ENCODE measurements at places on chromosomes 7 and 10. TPM values are rescaled to one million over a fixed set of nuclear protein-coding genes. Genes with fewer than 3 reads are reported as not detected.

DNA sequence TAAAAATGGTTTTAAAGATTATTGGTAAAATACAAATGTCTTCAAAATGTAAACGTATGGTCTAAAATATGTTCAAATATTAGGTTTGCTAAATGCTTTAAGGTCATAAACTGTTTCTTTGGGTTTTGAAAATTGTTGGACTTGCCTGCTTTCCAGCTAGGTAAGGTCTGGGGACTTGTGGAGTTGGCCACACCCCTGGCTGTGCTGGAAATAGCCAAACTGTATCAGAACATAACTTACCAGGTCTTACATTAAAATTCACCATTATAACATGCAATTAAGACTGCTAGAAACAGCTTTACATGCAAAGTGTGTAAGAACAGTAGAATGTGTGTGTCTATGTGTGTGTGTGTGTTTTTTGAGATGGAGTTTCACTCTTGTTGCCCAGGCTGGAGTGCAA is 29.7 kb upstream of the BNIP3 start:
- no peaks in the 10 kb centered on the region for H3K36me3 ChIP-seq
- DNase-seq: no peak
- H3K27me3 ChIP-seq: no peaks in the 10 kb centered on the region
- H3K4me3 ChIP-seq: no peak overlapping the region
- H3K4me1 ChIP-seq: no peaks in the 10 kb centered on the region
- no peak overlapping the region for H3K27ac ChIP-seq

DNA sequence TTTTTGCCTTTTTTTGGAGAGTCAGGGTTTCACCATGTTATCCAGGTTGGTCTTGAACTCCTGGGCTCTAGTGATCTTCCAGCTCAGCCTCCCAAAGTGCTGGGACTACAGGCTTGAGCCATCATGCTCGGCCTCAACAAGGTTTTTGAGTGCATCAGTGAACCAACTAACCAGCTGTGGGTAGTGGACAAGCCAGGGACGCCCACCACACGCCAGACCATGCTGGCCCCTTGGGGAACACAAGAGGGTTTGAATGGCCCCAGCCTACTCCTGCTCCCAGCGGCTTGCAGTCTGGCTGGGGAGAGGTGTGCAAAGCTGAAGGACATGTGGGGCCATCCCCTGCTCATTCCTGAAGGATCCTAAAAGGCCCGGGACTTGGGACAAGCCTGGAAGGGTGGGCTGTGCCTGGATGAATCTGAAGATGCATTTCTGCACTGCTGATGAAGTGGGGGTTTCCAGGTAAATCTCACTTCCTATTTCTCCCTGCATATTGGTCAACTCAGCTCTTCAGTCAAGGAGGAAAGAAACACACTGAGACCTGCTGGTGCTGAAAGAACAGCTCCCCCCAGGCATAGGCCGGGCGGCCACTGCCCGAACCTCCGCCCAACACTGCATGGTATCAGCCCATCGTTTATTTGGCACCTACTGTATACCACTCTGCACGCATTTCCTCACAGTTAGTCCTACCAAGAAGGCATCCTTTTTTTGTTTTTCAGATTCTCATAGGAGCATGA is 6.9 kb downstream of the MMD2 start:
- no peaks in the 10 kb centered on the region for H3K36me3 ChIP-seq
- no peaks in the 10 kb centered on the region for H3K27me3 ChIP-seq
- H3K4me1 ChIP-seq: no peaks in the 10 kb centered on the region
- DNase-seq: no peak

DNA sequence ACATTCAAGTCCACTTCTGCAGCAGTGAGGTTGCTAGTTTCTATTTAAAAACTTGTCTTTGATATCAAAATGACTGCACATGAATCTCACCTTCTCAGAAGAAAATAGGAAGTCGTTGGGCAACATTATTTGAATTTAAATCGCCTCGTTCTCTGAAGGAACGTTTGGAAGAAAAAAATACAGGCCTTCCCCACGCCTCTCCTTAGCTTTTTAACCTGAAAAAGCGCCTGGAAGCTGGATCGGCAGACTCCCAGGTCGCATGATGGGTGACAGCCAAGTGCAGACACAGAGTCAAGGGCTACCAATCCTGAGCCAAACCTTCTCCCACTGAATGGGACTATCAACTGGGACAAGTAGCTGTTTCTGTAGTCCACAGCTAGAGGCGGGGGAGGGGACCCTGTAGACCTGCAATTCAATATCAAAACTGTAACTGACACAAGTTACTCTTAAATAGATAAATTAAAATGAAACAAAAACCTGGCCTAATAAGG is 2.2 kb downstream of the FAM53B start:
- H3K4me3 ChIP-seq: peak overlapping the region; percentile 72
- H3K4me1 ChIP-seq: peaks cover 31% of the 10 kb centered on the region
- no peaks in the 10 kb centered on the region for H3K36me3 ChIP-seq
- no peaks in the 10 kb centered on the region for H3K27me3 ChIP-seq
- no peak for DNase-seq

Gene BMS1
- total RNA-seq: 12.9 TPM

DNA sequence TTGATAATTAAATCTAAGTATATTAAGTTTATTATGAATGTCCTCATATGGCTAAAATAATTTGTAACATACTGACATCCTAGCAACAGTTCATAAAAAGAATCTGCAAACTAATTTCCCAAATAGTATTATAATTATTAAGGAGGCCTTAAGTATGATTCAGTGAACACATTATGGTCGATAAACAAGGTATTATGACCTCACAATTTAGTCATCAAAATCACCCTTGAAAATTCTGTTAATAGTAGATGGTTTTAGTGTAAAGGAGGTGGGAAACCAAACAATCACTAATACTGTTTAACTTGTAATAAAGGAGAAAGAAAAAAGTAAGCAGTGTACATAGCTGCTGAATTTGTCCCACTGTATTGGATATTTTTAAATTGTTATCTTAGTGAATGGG is 2.1 kb downstream of the ETV1 start:
- H3K4me3 ChIP-seq: no peak overlapping the region
- no peaks in the 10 kb centered on the region for H3K36me3 ChIP-seq
- H3K4me1 ChIP-seq: no peaks in the 10 kb centered on the region
- no peak overlapping the region for H3K27ac ChIP-seq
- DNase-seq: no peak

- no peak overlapping the region for H3K27ac ChIP-seq
- H3K4me1 ChIP-seq: peaks cover 15% of the 10 kb centered on the region
- no peak for DNase-seq
- H3K36me3 ChIP-seq: no peaks in the 10 kb centered on the region
- no peak overlapping the region for H3K4me3 ChIP-seq
- no peaks in the 10 kb centered on the region for H3K27me3 ChIP-seq
Observed at GRCh38 chr7:17374157-17374556, 75.7 kb downstream of the AHR start.

DNA sequence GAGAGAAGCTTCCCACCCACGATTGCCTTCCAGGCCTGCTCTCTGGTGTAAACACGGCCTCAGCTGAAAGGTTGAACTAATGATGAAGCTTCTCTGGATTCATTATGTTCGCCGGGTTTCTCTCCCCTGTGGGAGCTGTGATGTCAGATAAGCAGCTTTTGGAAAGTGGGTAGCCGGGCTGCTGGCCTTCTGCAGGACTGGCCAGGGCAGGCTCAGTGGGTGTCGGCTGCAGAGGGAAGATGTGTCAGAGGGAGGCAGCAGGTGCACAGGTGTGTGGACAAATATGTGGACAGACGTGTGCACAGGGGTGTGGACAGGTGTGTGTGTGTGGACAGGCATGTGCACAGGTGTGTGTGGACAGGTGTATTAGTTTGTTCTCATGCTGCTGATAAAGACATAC is 28.5 kb upstream of the PSMG3 start:
- no peak overlapping the region for H3K4me3 ChIP-seq
- no peaks in the 10 kb centered on the region for H3K4me1 ChIP-seq
- no peak overlapping the region for H3K27ac ChIP-seq

DNA sequence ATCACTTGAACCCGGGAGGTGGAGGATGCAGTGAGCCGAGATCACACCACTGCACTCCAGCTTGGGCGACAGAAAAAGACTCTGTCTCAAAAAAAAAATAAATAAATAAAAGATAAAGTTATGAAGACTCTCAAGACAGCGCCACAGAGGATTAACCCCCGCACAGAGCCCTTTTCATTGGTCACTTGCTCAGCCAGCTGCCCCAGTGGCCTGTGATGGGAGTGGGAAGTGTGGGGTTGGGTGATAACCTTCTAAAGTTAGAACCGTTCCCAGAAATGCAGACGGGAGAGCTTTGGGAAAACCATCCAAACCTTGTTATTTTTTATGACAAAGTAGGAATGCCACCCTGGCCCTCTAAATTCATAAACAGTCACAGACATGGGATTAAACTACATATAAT is 57.4 kb downstream of the PARP12 start:
- H3K4me1 ChIP-seq: no peaks in the 10 kb centered on the region
- H3K36me3 ChIP-seq: no peaks in the 10 kb centered on the region
- H3K4me3 ChIP-seq: no peak overlapping the region
